ENCODE measurements at places on chromosomes 1 and 21.

DNA sequence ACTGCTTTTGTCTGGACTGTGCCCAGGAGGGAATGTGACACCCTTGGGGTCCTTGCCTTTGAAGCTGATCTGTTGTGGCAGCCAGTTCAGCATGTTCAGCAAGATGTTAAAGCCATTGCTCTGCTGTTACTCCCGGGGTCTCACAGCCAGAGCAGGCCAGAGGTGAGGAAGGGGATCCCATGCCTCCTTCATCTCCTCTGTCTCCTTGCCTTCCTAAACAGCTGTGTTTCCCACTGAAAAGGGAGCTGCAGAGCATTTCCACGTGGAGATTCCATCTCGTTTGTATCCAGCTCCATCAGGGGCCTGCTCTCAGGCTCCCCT is 135.8 kb upstream of the COL6A1 start:
- no peak for DNase-seq

GRCh38 chr1:33306653-33307493 is 14.0 kb downstream of the A3GALT2 start:
- no peak for DNase-seq

DNA sequence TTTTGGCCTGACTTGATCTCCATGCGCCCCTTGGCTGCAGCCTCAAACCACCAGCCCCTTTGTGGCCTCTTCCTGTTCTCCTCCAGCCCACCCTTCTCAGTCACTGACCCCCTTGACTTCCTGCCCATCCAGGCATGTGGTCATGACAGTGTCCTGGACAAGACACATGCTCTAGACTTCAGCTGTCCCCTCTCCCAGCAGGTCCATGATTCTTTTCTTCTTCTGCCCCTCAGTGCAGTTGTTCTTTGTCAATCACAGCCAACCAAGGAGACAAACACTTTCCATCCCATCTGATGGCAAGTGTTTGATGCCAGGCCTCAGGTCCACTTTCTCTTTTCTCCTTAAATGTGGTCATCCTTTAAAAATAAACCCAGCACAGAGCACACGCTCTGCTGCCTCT is 49.7 kb downstream of the SYT6 start:
- no peak for DNase-seq

GRCh38 chr1:5889901-5890300 is 102.3 kb downstream of the NPHP4 start:
- no peak for DNase-seq

GRCh38 chr1:230208619-230209261 is 141.7 kb downstream of the GALNT2 start:
- no peak for DNase-seq

DNA sequence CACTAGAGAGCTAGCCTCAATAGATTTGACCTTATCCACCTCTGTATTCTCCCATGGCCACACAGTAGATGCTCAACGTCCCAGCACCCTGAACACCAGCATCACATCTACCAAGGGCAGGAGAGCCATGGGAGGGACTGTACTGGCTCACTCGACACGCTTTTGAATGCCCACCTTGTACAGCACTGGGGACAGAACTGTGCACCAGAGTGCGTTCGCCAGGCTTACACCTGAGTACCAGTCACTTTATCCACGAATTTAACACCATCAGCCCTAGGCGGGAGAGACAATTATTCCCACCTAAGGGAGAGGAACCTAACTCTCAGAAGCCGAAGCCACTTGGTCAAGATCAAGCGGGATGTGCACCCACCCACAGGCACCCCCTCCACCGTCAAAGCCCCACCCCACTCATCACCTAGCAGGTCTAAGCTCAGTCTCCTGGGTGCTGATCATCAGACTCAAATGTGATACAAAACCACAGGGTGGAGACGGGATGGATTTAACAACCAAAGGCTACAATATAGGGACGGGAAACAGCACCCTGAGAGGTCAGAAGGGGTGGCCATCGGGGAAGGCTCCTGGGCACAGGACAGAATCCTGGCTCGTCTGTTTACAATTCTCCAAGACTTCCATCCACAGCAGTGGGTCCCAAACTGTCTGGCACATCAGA is 110.5 kb downstream of the GLIS1 start:
- no peak for DNase-seq

DNA sequence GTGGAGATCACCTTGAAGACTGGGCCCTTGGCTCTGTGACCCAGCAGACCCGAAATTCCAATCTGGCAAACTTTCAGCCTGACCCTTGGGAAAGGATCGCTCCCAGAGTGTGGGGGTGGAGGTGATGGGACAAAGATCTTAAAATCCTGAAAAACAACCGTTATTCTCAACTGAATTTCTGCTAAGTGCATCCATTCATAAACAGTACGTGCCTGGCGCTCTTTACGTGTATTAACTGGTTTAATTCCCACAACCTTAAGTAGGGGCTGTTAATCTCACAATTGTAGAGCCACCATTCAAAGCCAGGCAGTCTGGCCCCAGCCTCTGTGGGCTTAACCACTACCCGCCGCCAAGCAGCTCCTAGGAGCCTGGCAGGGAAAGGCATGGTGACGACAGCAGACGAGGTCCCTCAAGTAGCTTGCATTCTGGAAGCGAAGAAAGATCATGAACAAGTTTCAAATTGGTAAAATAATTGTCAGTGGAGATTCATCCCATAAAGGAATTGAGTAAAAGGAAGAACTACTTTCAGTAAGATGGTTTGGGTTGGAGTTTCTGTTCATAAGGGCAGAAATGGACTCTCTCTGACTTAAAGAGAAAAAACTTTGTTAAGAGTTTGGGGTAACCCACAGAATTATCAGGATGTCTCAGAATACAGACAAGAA is 11.4 kb upstream of the RGS16 start:
- DNase-seq = no peak

DNA sequence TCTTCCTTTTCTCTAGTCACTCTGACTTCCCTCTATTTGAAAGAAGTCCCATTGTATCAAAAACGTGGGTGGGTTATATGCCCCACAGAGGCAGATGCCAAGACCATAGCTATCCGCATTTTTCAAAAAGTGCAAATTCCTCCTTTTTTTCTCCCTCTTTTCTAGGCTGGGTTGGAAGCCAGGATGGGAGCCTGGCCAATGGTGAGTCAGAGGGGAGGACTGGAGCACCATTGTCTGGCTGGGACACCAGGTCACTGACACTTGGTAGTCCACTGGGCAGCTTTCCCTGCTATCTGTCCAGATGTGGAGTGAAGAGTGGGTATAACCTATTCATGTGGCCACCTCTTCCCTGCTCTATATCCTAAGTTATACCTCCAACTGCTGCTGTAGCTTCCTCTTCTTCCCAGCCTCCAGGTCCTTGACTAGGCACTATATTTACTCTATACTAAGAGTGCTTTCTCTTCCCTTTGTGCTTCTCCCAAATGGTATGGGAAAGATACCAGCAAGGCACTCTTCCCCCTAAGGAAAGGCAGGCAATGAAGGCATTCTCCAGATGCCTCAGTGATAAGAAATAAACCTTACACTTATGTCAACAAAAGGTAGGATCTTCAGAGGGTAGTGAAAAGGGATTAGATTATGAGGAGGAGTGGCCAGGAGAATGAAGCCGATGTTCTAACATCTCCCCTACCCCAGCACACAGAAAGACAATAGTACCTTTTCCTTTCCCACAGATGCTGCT is 12.9 kb downstream of the PI4KB start:
- DNase-seq = no peak

DNA sequence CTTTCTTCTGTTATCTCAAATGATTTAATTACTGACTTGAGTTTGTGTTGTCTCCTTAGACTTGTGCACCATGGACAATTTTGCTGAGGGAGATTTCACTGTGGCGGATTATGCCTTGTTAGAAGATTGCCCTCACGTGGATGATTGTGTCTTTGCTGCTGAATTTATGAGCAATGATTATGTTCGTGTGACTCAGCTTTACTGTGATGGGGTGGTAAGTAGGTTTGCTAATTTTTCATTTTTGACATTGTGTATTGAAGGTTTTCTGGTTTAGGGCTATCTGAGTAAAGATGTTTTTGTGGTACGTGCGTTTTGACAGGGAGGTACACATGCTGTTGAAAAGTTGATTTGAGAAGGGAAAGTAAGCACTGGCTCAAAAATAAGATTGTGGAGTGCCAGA is 14.1 kb downstream of the TTC3 start:
- DNase-seq = no peak

GRCh38 chr1:177229781-177230180 is 59.0 kb downstream of the BRINP2 start:
- DNase-seq = no peak

DNA sequence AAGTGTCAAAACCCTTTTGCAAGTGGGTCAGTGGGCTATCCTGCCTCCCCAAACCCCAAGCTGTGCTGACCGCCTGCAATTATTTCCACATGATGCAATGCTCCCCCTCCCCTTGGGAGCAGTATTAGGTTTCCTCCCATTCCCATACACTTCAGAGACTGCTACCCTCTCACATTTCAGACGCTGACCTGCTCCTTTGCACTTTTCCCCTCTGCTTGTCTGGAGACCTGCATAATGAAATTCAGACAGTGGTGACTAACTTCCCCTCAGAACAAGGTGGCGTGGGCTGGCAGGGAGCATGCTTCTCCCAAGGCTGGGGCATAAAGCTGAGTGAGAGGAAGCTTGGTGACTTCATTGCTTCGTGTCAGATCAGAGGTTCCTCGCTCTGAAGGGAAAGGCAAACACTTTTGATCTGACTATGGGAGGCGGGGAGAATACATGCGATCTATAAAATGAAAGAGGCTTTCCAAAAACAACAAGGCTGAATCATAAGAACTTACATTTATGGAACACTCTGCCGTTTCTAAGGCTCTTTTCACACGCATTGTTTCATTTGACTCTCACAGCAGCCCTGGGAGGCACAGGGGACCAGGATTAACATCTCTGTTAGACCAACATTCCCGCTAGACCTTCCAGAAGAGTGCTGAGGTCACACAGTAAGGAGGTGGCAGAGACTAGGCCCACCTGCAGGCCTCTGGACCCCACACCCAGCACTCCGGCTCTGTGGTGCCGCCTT is 27.5 kb upstream of the ROR1 start:
- no peak for DNase-seq

- DNase-seq = peak; percentile 5
Observed at GRCh38 chr1:230426246-230427093, at the start of gene PGBD5. Gene PGBD5 (minus strand): TSS chr1:230426332. CDS start chr1:230425928, 404 bp downstream.

DNA sequence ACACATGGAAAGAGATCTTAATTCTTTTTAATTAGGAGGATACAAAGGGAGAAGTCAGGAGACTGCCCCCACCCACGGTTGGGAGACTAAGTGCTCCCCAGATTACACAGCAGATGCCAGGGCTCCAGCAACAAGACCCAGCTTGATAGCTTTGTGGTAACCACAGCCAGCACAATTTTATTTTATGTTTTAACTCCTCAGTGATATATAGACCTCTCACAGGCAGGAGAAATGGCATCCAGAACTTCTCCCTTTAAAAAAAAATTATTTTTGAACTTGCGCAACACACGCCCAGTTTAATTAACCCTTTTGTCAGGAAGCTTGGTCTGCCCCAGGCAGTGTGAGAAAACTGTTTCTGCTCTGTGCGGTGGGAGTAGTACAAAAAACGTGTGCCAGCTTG is 62.6 kb upstream of the ACOT11 start:
- DNase-seq = no peak

- no peak for DNase-seq
Observed at GRCh38 chr1:247913786-247914185, 6.3 kb upstream of the OR2T8 start.

GRCh38 chr1:198679535-198680173 is 40.8 kb downstream of the PTPRC start:
- no peak for DNase-seq

GRCh38 chr21:42201615-42202161 is 17.3 kb upstream of the ABCG1 start:
- DNase-seq = no peak

DNA sequence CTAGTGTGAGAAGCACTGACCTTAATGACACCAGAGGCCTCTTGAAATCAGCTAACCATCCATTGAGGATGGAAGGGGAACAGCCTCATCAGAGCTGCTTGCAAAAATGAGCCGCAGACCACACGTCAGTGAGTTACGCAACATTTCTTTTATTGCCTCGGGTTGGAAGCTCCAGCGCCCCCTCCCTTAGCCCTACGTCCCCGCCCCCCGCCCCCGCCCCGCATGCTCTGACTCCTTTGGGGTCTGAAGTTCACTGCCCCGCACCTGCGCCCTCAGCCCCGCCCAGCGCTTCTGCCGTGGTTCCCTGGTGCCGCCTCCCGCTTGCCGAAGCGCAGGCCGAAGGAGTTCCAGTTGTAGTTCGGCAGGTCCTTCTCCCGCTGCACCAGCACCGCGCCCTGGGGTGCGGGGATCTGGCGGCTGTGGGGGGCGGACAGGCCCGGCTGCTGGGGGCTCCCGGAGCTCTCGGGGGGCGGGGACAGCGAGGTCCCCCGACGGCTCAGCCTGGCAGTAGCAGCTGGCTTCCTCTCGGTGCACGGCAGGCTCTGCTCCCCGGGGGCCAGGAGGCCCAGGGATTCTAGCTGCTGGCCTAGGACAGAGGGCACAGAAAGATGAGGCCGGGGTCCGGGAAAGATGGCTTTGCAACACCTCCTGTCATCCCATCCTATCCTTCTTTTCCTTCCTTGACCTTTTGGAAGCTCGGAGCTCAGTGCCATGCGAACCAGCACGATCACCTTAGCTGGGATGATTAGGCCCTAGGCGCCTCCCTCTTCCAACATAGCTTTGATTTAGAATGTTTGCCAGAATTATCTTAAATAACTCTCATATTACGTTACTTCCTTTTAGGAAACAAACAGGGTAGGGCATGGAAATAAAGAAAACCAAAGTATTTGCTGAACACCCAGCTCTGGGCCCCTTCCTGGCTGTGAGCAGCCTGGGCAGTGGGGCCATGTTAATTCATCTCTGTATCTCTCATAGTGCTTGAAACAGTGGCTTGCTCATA is 5.8 kb downstream of the KISS1 start:
- DNase-seq = no peak

DNA sequence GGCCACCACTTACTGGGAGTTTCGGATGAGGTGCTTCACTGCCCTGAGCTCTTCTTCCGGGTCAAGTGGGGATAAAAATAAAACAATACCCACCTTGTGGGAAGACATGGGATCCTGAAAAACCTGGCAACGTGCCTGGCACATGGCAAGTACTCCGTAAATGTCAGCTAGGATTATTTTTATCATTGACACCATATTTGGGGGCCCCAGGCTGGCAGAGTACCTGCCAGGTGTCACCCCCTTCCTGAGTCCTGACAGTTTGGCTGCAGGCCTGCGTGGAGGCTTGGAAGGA is 9.2 kb upstream of the EPHA2 start:
- DNase-seq = no peak

DNA sequence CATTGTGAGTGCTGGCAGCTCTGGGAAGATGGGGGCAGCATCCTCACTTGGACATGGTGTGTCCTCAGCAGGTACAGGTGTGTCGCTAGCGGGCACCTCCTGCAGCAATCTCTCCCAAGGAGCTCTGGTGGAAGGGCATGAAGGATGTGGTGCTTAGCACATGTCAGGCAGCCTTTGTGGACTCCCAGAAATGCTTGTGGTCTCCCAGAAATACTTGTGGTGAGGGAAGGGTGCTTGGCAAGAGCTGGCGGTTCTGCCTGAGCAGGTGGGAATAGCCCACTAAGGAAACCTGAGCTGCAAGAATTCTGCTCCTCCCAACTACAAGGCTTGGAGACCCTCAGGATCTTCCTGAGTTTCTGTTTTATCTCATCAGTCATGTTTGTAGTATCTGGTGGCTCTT is 371.6 kb downstream of the PRDM2 start:
- no peak for DNase-seq

GRCh38 chr1:87179851-87180519 is 148.7 kb upstream of the LMO4 start:
- no peak for DNase-seq
